ENCODE measurements at places on chromosomes 13 and 19.

DNA sequence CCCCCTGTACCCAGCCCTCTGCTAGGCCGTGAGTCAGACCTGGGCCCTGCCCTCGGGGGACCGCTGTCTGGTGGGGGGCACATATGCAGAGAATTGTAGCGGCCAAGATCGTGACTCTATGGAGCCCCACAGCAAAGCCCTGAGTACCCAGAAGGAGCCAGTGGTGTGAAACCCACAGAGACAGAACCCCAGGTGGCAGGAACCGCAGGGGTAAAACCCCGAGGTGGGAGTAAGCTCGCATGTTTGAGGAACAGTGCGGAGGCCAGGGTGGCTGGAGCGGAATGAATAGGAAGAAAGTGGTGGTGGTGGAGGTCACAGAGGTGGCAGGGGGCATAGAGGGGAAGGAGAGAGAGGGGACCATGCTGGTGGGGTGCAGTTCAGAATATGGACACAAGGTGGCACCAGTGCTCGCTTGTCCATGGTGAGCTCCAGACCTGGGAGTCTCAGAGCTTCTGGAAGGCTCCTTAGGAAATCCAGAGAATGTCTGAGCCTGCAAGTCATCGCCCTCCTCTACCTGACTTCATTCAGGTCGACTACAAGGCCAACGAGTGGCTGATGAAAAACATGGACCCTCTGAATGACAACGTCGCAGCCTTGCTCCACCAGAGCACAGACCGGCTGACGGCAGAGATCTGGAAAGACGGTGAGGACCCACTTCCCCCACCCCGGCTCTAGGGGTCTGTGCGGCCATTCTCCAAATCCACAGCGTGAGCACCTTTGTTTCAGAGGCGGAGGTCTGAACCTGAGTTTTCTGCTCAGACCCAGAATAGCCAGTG, 48.9 kb downstream of the MYH14 start:
- peak; percentile 37 for DNase-seq

DNA sequence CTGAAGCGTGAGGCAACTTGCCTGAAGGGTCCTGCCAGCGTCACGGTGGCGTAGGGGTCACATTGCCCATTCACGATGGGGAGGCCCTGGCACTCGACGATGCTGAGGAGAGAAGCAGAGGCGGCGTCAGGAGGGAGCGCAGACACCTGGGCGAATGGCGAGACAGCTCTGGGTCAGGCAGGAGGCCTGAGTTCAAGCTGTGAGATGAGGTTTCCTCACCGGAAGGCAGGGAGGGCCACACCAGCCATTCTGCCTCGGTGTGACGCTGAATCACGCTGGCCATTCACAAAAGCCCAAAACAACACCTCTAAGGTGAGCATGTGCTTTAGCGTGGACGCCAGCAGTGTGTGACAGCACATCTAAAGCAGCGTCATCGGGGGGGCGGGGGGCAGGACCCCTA, 54.0 kb upstream of the C13orf46 start:
- no peak for DNase-seq

GRCh38 chr13:31588316-31588715, 151.0 kb upstream of the RXFP2 start:
- DNase-seq, result no peak

DNA sequence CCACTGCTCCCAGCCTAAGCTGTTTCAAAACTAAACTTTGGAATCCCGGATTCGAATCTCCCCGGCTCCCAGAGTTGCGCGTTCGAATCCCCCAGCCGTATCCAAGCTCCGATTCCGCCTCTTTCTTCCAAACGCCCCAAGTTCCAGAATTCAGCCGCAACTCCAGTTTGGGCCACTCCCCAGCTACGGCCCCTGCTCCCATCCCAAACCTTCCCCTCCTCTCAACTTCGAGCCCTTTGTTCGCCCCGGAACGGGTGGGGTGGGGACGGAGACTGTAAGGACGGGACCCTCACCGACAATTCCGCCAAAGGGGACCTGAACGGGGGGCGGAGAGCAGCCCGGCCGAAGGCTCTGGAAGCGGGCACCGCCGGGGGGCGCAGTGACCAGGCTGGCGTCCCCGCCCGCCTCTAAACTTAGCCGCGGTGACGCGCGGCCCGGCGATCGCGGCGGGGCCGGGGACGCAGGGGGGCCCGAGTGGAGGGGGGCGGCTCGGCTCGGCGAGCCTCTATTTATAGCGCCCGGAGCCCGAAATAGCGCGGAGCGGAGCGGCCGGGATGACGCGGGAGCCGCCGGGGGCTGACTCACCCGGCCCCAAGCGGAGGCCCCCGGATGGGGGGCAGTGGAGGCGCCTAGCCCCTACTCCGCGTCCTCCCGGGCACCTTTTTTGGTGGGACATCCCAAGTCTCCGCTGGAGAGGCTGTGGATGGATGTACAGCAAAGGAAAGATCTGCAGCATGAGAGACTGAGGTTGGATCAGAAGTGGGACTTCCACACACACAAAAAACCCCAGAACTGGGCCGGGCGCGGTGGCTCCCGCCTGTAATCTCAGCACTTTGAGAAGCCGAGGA, 4.9 kb upstream of the ERCC1 start:
- peak; percentile 67 for DNase-seq

GRCh38 chr13:84050536-84050935, 168.3 kb upstream of the SLITRK1 start:
- DNase-seq, result peak; percentile 48

DNA sequence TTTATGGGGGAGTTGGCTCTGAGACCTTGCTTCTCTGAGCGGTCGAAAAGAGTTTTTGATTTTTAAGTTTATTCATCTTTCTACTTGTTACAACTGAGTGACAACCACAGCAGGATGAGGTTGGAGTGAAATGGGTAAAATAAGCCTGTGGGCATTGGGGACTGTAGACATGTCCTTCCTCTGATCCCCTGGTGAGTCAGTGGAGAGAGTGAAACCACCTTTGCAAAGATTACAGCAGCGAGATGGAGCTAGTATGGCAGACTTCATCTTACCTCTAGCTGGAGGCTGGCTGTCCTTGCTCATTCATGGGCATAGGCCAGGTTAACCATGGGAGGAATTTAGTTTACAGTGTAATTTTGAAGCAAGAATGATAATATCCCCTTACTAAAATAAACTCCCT, 30.9 kb upstream of the PSG9 start:
- DNase-seq, result no peak

DNA sequence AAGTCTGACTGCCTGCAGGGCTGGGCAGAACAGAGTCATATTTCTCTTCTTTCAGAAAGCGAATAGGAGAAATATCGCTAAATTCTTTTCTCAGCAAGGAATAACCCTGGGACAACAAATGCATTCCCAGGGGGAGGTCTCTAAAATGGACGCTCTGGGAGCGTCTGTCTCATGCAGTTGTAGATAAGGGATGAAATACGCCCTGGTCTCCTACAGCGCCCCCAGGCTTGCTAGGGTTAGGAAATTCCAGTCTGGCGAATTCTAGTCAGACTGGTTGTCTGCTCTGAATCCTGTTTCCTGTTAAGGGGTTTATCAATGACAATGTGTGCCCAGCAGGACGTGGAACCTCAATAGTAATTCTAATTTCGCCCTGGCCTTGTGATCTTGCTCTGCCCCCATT, 1214.1 kb downstream of the DIAPH3 start:
- DNase-seq, result no peak

DNA sequence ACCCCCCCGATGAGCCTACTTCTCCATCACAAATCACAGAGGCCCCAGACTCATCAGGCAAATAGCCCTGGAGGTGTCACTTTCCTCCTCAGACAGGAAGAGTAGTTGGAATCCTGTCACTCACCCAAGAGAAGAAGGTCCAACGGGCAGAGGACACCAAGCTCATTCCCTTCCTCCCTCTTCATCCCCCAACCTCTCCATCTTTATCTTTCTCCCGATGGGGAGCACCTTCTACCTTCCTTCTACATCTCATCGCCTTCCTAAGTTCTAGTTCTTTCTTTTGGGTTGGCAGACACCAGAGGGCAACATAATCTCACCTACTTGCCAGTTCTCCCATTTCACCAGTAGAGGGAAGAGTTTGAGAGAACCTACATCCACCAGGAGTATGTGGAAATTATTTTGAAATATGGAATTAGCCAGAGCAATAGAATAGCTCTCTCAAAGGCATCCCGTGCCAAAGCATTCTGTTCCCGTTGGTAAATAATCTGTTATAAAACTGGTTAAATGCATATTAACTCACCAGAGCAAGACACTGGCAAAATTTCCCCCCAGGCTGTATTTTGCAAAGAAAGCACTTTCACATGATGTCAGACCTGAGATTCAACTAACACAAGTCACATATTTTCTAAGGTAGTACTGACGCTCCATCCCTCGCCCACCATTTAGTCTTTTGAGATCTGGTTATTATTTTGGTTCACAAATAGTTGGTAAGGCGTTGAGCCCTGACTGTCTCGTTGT, 55.0 kb downstream of the ZIC5 start:
- DNase-seq, result peak; percentile 79

- DNase-seq, result no peak
These were observed 17.2 kb upstream of the GJB2 start for GRCh38 chr13:20209948-20210347.

DNA sequence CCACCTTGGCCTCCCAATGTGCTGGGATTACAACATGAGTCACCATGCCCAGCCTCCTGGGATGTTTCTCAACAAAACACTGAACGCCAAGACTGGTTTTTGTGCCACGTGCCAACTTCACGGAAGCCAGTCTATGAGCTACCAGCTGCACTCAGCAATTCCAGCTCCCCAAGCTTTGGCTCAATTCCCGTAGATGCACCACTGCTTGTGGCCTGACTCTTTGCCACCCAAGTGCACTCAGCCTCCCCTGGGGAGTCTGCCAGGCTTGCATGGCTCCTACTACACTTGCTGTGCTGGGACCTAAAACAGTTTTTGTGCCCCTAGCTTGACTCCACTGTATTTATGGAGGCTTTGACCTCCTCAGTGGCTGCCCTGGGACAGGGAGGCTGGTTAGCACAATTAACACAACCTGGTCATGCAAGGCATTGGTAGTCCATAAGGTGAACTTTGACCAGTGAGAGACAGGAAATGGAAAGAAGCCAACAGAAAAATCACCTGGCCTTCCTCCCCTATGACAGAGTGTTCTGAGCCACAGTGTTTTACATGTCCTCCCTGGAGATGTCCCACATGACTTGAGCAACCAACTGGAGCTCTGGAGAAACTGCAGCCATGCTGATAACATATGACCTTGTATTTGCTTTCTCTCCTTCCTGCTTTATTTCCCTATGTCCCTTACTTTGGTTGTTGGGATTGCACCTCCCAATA, 1173.1 kb downstream of the UQCRFS1 start:
- DNase-seq, result no peak

DNA sequence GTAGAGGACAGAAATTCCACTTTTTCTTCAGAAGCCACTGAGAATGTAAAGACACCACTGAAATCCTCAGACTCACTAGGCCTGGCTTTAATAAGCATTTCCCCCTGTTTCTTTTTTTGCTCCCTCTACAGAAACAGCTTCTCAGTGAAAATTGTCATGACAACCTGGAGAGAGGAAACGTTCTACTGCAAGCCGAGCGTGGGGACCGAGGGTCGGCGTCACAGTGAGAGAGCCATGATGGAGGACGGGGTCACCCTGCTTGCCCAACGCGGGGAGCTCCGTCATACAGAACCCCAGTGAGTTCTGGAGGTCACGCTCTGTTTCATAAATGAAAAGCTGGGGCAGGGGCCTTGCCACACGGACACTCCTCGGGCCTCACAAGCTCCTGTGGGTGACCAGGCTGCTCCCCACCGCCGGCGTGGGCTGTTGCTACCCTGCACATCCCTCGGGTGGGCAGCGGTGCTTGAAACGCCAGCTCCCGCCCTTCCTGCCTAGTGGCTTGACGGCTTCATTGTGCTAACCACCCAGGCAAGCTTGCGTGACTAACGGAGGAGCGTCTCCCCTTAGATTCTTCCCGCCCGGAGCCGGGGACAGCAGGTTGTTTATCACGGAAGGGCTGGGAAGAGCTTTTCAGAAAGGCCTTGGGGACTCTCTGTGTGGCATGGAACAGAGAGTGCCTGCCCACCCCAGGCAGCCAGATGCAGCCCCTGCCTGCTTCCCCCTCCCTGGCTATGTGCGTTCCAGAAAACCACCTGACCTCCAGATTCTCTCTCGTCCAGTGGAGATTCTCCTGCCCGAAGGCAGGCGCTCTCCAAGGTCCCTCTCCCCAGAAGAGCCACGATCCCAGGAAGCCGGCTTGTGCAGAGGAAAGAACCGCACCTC, 153.6 kb downstream of the KATNAL1 start:
- DNase-seq, result peak; percentile 42

- no peak for DNase-seq
These were observed 2.1 kb upstream of the TUBA3C start for GRCh38 chr13:19183676-19184075.

DNA sequence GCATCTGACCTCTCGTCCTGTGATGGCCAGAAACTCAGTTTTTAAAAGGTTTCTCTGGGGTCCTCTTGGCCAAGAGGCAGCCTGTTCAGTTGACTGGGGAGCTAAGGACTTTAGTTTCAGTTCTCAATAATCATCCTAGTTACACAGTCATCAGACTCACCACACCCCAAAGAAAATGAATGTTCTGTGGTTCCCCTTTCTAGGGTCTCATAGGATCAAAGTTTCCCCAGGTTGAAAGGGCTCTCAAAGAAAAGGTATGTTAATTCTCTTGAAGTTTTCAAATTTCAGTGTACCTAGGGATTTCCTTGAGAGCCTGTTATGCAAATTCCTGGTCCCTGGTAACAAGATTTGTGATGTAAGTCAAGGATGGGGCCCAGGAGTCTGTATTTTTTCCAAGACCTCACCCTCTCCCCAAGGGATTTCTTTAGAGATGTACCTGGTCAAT, 94.9 kb downstream of the FAM216B start:
- no peak for DNase-seq

DNA sequence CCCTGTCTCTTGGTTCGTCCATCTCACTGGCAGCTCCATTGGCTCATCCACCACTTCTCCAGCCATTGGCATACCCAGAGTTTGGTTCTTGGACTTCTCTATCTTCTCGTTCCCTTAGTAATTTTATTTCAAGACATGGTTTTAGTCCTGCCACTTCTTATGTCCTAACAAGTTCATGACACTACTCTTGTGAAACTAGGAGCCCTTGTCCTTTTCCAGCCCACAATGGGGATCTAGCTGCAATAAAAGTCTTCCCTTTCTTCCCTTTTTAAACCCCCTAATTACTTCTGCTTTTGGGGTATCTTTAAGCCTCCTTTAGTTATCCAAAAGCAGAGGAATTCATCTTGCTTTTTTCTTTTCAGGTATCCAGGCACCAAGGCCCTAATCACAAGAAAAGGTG, 2.9 kb upstream of the RCBTB2 start:
- DNase-seq, result no peak

All from ELR (cell line).